T-cell (primary cell): ENCODE measurements at places on chromosomes 3 and 15.

- no peak for DNase-seq
Observed at GRCh38 chr15:66413579-66413978, 26.9 kb downstream of the MAP2K1 start.

DNA sequence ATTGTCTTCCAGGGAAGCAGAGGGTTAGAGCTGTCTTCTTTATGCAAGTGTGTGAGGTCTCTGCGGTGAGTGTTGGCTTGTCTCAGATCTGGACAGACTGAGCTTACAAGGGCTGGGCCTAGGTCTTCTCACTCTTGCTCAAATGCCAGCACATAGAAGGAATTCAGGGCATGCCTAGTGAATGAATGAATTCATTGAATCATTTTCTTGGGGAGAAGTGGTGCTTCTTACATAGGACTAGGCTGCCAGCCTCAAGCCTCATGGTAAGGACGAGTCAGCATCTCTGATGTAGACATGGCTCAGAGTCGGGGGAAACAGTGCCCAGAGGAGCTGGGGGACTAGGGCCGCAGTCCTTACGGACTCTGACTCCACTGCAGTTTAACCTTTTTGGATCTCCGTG is 17.2 kb downstream of the MKRN2 start:
- no peak for DNase-seq

DNA sequence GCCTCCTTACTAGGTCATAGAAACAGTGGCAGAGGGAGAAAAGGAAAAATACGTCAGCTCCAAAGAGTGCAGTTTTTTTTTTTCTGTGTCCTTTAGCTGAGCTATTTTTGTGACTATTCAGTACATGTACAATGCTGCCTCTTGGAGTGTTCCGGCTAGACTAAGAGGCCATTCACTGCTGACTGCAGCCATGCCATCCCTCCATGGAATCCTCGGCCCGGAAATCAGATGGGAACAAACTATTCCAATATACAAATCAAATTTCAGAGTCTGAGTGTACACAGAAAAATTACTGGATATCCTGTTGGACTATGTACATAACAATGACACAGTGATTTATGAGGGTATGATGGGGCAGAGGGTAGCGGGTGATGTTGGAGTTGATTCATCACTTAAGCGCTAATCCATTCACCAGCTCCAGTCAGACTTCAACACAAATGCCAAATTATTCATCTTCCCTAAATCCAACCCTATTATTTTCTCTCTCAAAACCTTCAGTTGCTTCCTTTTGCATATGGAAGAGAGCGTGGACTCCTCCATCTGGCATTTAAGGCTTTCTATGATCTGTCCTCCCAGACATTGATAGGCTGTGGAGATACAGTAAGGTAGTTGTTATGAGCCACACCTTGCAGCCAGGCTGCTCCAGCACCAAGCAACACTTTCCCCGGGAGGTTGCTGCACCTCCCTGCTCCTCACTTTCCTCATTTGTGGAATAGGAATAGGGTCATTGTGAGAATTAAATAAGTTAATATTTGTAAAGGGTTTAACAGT is 109.1 kb downstream of the LPP start:
- DNase-seq: no peak

DNA sequence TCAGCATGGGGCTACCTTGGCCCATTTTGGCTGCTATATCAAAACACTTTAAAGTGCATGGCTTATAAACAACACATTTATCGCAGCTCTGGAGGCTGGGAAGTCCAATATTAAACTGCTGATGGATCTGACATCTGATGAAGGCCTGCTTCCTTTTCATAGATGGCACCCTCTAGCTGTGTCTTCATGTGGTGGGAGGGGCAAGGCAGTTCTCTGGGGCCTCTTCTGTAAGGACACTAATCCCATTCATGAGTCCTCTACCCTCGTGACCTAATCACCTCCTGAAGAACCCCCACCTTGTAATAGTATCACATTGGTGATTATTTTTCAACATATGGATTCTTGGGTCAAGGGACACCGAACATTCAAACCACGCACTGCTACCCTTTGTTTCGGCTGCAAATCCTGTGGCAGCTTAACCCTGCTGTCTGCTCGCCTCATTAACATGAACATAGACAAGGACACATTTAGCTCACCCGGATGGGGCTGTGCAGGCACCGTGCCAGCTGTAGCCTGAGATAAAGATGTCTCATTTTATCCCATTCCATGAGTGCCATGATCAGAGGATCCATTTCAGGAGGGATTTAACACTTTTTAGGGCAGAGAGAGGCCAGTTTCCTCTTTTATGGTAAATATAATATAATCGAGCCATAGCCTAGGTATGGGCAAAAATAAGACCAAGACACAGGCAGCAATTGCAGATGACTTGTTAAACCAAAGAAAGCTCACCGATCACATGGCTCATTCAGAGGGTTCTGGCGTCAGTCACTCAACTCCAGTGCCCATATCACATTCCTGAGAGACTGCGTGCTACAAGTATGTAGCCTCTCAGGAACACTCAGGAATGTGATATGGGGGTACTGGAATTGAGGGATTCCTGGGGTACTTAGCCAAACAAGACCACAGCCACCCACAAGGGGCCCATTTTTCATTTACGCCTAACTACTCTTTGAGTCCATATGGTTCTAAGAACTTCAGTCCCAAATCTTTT is 251.1 kb upstream of the ST8SIA2 start:
- no peak for DNase-seq

DNA sequence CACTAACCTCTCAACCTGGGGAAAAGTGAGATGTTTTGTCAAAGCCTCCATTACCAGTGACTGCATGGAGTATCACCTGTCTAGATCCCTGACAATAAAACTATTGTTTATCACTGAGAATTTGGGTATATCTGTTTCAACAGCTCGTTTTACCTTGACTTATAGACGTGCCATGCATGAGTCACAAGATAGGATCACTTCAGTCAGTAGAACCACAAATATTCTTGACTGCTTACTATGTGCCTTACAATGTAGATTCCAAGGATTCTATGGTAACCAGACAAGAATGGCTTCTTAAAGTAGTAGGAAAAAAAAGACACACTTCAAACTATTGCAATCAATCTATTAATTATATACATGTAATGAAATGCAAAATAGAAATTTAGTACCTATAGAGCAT is 55.7 kb upstream of the GRM7 start:
- no peak for DNase-seq

DNA sequence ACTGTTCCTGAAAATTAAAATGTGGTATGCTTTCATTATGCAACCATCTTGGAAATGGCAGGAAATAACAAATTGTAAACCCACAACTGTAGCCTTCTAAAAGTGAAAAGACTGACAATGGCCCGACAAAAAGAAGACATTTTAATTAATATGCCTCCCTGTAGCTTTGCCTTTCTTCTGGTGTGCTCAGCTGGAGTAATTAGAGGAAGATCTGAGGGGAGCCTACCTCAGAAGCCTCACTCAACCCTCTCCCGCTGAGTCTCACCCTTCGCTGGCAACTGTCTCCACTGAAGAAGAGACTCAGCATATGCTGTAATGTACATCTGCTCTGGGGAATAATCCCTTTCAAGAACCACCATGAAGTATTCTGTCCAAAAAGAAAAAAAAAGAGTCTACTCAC is 104.7 kb upstream of the SETMAR start:
- DNase-seq: no peak

GRCh38 chr15:40782609-40783227 is 12.9 kb downstream of the C15orf62 start:
- DNase-seq: peak; percentile 80

DNA sequence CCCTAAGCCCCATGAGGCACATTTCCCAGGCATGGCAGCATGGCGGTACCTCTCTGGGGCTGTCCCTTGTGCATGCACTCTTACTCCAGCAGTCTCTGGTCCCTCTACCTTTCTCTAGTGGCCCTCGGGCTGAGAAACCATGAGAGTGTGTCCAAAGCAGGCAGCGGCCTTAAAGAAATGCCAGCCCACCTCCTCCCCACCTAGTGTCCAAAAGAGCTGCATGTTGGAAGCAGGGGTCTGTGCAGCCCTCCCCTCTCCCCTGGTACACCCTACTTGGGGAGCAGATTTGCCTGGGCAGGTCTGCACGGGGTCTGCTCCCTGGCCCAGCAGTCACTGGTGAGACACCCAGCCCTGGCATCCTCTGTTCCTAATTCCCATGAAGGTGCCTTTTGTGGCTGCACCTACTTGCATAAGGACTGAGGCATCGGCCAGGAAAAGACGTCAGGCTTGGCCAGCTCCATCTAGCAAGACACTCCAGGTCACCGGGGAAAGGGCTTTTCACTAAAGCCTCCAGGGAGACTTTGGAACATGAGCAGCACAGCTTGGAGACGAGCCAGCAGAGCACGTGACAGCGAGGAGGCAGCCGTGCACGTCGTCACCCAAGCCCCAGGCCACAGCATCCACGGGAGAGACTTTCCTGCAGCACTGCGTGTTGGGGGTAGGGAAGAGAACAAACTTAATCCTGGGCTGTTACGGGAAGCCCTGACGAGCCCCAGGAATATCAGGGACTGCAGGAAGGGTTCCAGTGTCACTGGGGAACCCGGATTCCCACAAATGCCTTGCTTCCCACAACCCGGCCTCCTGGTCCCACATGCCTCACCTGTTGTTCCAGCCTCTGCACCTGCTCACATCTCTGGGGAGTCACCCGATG is 38.8 kb downstream of the TM2D3 start:
- no peak for DNase-seq

DNA sequence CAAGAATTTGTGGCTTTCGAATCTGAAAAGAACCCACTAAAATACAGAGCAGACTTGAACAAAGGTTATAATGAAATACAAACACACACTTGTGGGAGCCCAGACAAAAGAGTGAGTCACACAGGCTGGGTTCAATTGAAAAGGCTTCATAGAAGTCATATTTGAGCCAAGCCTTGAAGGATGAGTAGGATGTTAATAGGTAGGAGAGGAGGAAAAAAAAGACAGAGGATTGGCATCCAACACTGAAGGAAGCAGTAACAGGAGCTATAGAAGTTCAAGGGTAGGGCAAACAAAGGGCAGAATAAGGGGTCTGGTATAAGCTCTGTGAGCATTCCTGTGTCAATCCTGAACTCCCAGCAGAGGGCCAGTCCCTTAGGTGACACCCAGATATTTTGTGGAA is 325.4 kb downstream of the FOXP1 start:
- DNase-seq: no peak

DNA sequence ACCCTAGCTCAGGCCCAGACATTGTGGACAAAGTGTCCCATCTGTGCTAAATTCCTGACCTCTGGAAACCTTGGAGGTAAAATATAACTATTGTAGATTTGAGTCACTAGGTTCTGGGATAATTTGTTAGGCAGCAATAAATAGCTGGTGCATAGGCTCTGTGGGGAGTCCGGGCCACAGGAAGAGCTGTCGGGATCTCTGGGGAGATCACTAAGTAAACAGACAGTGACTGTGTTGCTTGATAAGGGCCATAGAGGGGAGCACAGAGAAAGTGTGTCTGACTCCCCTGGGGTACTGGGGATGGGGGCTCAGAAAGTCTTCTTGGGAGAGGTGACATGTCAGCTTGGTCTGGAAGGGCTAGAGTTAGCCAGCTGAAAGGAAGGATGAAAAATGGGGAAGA is 37.7 kb upstream of the MRPS22 start:
- no peak for DNase-seq

- no peak for DNase-seq
Observed at GRCh38 chr3:133159498-133160475, 121.6 kb downstream of the TMEM108 start.

DNA sequence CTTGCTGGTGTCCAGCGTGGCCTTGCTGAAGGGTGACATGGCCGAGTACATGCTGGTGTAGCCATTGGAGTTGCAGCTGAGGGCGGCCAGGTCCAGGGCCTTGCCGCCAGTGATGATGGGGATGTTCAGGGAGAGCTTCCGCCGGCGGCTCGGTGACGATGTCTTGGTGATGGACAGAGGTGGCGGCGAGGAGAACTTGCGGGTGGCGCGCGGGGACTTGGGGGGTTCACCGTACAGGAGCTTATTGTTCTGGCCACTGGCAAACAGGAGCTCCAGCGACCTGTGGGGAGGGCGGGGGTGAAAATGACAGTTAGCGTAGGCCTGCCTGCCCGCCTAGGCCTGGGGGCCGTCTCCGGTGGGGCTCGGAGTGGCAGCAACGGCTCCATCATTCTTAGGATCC is 59.0 kb upstream of the CTSH start:
- DNase-seq: no peak

DNA sequence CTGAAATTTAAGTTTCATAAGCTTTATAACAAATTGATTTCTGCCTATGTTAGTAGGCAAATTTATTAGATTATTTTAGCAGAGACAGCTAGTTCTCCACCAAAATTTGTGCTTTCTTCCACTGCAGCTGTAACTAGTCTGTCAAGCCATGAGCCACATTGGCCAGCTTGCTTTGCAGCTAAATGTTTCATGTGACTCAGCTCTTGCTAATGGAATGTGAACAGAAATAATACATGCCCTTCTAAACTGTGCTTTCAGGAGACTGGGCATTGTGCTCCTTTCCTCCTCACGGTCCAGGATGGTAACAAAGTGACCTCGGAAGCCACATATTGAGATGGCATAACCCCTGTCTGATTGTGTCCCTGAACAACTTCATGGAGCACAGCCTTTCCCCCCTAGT is 51.3 kb upstream of the KPNA4 start:
- DNase-seq: no peak
